ENCODE measurements at places on chromosomes 1 and 21. TPM values are rescaled to one million over a fixed set of nuclear protein-coding genes. Genes with fewer than 3 reads are reported as not detected.

GRCh38 chr21:45000637-45001133 lies 60.9 kb downstream of the SLX9 start:
- no peak overlapping the region for H3K4me3 ChIP-seq
- no peaks in the 10 kb centered on the region for H3K4me1 ChIP-seq
- no peak for DNase-seq
- no peak overlapping the region for H3K27ac ChIP-seq
- no peaks in the 10 kb centered on the region for H3K27me3 ChIP-seq

GRCh38 chr1:77421504-77422233 lies 139.8 kb downstream of the AK5 start:
- no peaks in the 10 kb centered on the region for H3K36me3 ChIP-seq
- H3K4me3 ChIP-seq: no peak overlapping the region
- H3K27ac ChIP-seq: no peak overlapping the region
- DNase-seq: no peak
- H3K27me3 ChIP-seq: no peaks in the 10 kb centered on the region

- peaks cover 36% of the 10 kb centered on the region for H3K4me1 ChIP-seq
- no peaks in the 10 kb centered on the region for H3K27me3 ChIP-seq
- H3K36me3 ChIP-seq: no peaks in the 10 kb centered on the region
- no peak overlapping the region for H3K4me3 ChIP-seq
- no peak overlapping the region for H3K27ac ChIP-seq
Observed at GRCh38 chr1:7519181-7519860, 251.8 kb upstream of the VAMP3 start.

DNA sequence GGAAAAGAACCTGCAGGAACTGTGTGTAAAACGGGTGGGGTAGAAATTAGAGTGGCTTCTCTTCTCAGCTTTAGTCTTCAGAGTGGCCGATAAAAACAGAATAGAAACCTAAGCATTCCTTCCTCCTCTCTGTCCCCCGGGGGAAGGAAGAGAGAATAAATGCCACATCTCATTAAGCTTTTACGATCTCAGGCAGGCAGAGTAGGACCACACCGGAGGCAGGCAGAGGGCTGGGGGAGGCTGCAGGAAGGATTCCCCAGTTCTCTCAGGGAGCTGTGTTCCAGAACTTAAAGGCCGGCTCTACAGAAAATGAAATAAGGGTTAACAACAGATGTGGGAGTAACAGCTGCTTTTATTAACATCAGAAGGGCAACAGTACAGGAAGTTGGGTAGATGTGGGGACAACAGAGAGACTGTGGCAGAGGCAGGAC lies 24.5 kb upstream of the MEF2D start:
- no peak for DNase-seq
- H3K4me1 ChIP-seq: peaks cover 23% of the 10 kb centered on the region
- H3K27me3 ChIP-seq: no peaks in the 10 kb centered on the region
- no peaks in the 10 kb centered on the region for H3K36me3 ChIP-seq
- peak overlapping the region; percentile 80 for H3K27ac ChIP-seq

DNA sequence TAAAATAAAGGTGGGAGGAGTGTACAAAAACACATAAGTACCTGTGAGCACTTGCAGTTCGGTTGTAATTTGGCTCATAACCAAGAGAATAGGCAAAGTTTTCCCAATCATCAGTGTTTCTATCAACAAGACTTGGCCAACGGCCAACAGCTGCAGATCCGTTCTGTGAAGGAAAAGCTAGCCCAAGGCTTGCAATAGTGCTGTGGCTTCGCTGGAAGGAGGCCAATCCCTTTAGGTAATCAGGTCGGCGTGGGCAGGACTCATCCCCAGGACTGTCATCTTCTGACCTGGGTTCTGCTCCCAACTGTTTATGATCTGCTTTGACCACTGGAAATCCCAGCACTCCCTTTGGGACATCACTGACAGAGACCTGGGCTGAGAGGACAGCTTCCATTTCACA lies 107.8 kb downstream of the LYST start:
- H3K4me1 ChIP-seq: no peaks in the 10 kb centered on the region
- no peak overlapping the region for H3K27ac ChIP-seq
- DNase-seq: peak; percentile 37
- H3K27me3 ChIP-seq: no peaks in the 10 kb centered on the region
- H3K4me3 ChIP-seq: no peak overlapping the region

SPATA21 gene
- total RNA-seq: not detected

A3GALT2 gene
- total RNA-seq: not detected

HES3 gene
- not detected for total RNA-seq

CYB5RL gene
- total RNA-seq: 5.0 TPM
